Esophagus squamous epithelium (tissue), 5 donors: ENCODE measurements at places on chromosomes 16 and 17.

GRCh38 chr16:53121661-53122060 lies 66.9 kb downstream of the CHD9 start:
- DNase-seq: no peak

GRCh38 chr17:63440127-63440769 lies 5.9 kb downstream of the CYB561 start:
- DNase-seq: no peak

DNA sequence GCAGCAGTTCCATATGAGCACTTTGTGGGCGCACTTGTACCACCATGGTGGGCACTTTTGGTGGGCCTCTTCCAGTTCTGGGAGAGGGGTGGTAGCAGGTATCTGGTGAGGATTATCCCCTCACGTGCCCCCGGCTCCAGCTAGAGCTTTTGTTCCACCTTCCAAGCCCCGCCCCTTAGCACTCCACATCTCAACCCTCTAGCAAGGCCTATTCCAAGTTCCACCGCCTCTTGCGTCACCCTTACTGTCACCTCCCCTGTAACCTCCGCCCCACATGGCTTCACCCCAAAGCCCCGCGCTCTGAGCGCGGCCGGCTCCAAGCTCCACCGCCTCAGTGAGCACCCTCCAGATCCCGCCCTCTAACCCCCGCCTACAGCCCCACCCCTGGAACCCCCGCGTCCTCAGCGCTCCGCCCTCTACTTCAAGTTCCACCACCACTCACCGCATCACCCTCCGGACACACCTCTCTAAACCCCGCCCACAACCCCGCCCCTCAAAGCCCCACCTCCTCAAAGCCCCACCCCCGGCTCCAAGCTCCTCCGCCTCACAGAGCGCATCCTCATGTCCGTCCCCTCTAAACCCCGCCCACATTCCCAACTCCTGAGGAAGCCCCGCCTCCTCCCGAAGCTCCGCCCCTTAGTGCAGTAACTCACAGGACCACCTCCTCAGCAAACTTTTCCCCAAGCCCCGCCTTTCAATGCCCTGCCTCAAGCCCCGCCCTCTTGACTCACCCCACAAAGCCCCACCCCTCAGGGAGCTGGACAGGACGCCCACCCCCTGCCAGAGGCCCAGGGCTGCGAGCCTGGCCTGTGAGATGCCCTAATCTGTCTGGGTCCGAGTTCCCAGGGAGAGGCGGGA lies 11.1 kb downstream of the SCN4A start:
- no peak for DNase-seq

- no peak for DNase-seq
Observed at GRCh38 chr16:88505405-88506082, 52.5 kb downstream of the ZFPM1 start.

DNA sequence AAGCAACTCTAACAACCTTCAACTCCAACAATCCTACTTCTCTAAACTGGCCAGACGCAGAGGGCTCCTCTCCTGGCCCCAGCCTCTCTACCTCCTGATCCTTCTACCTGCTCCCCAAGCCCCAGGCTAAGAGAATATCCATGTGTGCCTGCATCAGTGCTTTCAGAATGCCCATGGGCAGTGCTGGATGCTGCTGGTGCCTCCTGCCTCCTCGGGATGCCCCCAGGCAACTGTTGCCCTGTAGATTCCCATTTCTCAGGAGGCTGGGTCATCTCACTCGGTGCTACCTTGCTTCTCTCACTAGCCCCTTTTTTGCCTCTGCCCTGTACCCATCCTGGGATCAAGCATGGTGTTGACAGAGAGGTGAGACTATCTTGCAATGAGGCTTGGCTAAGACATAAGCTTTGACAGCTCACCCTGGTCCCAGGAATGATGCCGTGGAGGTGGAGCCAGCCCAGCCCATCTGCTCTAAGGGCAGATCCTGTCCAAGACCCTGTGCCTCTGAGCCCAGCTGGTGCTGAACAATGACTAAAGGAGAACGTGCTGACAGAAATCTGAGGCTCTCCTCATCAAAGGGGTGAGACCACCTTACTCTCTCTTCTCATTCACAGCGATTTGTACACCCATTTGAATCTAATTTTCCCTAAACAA lies 19.4 kb upstream of the SUPT4H1 start:
- DNase-seq: no peak

- no peak for DNase-seq
Observed at GRCh38 chr16:10787304-10787703, 31.3 kb downstream of the TVP23A start.

- no peak for DNase-seq
Observed at GRCh38 chr17:39208893-39209292, 8.8 kb downstream of the RPL19 start.

DNA sequence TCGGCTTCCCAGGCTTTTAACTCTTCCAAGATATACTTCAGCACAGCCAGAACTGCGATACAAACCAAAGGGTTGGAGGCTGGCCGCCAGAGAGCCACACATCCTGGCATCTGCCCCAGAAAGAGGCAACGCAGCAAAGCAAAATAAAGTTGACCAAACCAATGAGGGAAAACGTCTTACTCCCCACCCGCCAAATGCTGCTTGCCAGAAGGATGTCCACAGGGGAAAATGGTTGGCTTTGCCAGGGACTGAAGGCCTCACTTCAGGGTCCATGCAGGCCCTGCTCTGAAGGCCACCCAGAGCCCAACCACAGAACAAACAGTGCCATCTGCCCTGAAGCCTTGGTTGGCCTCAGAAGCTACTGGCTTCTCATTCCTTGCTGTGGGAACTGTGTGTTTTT lies 15.0 kb downstream of the CACNG1 start:
- no peak for DNase-seq

GRCh38 chr17:65495122-65496055 lies 66.1 kb downstream of the AXIN2 start:
- DNase-seq: no peak

- DNase-seq: no peak
Observed at GRCh38 chr17:81240761-81241160, 1.6 kb downstream of the NDUFAF8 start.

- DNase-seq: no peak
Observed at GRCh38 chr17:75695141-75695829, 26.0 kb upstream of the ITGB4 start.

- no peak for DNase-seq
Observed at GRCh38 chr17:61289408-61290385, 109.9 kb upstream of the TBX2 start.

- no peak for DNase-seq
Observed at GRCh38 chr17:8249621-8250500, 772 bp downstream of the PFAS start.

DNA sequence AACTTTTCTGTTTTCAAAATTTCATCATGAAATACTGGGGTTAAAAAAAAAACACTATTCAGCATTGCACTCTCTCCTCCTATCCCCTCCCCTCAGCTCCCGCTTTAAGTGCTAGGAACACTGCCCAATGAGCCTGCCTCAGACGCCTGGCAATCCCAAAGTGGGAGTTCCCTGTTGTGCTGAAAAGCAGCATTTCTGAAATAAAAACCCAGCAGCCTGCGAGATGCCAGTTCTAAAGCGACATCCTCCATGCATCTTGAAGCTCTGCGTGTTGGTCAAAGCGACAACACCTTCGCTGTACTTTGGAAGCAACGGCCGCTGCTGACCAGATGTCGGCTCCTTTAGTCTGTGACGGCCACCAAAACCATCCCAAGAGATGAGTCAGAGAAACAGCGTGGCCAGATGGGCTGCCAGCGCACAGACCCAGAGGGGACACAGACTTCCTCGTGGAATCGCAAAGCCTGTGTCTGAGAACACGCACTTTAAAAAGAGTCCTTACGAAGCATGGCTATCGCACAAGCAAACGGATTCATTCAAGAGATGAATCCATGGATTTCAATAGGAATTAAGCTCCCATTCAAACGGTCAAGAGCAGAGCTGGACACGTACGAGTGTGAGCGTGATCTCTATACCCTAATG lies 32.8 kb downstream of the FBXO31 start:
- no peak for DNase-seq

GRCh38 chr16:12900599-12901203 lies 697 bp upstream of the SHISA9 start:
- DNase-seq: no peak

- DNase-seq: no peak
Observed at GRCh38 chr17:17582372-17582771, 9.1 kb downstream of the PEMT start.

- no peak for DNase-seq
Observed at GRCh38 chr17:3582915-3583314, 25.3 kb upstream of the TRPV3 start.

DNA sequence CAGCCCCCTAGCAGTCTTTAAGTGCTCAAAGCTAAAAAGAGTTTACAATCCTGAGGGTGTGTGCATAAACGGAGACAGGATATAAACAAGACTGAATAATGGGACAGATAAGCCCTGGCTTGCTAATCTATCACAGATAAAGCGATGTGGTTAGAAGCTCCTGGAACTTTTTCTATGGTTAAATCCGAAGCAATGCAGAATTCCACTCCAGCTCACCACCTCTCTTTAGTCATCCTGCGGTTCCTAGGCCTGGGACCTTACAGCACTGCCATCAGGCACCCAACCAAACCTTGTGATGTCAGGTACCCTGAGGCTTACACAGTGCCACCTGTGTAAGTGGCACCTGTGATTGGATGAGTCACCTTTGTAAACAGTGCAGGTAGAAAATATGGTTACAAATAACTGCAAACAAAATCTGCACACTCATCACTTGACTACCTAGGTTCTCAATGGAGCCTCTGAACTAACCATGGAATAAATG lies 31.5 kb upstream of the B4GALNT2 start:
- DNase-seq: no peak

GRCh38 chr16:66427036-66427860 lies at the start of gene BEAN1:
BEAN1 (plus strand) TSS chr16:66427295; CDS start chr16:66437677, 10,382 bp downstream.
- no peak for DNase-seq

DNA sequence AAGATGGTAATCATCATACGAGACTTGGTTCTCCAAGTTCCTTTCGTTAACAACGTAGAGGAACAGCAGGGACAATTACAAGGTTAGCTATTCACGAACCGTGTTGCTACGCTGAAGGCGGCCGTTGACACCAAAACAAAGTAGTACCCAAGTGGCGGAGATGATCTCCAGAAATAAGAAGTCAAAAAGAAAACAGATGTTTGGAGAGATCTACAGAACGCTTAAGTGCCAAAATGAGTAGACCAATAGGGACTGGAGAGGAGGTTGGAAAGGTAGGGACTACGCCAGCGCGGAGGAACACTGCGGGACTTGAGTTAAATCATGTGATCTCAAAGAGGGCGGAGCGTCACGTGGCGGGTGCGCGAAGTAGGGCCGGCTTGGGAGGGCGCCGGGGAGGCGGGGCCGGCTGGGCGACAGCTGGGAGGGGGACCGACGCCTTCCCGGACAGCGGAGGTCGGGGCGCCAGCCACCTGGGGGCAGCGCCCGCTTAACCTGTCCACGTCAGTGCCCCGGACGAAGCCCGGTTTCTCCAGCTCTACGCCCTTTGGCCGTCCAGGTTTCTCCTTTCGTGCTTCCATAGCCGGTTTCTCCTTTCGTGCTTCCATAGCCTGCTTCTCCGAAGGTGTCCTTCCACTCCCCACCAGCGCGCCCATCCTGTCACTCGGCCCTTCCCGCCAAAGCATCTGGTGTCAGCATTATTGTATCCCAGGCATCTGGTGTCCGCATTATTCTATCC lies 636 bp upstream of the GABARAP start:
- DNase-seq: peak; percentile 77

GRCh38 chr17:74970395-74970794 lies 2.2 kb downstream of the HID1 start:
- no peak for DNase-seq
